ENCODE measurements at places on chromosomes 5 and 9. TPM values are rescaled to one million over a fixed set of nuclear protein-coding genes. Genes with fewer than 3 reads are reported as not detected.

The PLAC8L1 gene
- total RNA-seq, result 0.95 TPM

The PRLR gene
- 6.7 TPM for total RNA-seq

The ZNF608 gene
- 37.4 TPM for total RNA-seq

The PCDHB2 gene
- 33.7 TPM for total RNA-seq

The TAF11L10 gene
- total RNA-seq, result not detected

The PCA3 gene
- 0.33 TPM for total RNA-seq

The FAM81B gene
- 2.4 TPM for total RNA-seq

The TUSC1 gene
- total RNA-seq, result 3.4 TPM

The GPR150 gene
- total RNA-seq, result not detected

The RGP1 gene
- total RNA-seq, result 35.0 TPM

The CAMK4 gene
- 15.6 TPM for total RNA-seq

The VLDLR gene
- total RNA-seq, result 38.1 TPM

The ITGA2 gene
- 8.0 TPM for total RNA-seq

Measured in type B pancreatic cell (in vitro differentiated cells).